IMR-90 (cell line): ENCODE measurements at places on chromosomes 12 and 14.

DNA sequence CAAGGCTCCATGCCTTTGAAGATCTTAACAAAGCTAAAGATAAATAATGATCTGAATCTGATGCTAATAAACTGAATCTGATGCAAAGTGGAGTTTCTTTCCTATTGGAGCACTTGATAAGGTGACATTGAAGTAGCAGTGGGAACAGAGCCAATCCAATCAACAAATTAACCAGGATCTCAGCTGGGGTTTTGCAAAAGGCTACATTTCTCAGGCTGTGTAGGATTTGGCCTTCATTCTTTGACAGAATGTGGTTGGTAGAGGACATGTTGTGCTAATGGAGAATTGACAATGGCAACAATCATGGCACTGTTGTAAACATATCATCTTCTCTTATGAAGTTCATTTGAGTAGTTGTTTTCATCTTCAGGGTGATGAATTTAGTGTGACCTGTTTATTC, 164.9 kb downstream of the CCDC91 start:
- DNase-seq, result no peak

DNA sequence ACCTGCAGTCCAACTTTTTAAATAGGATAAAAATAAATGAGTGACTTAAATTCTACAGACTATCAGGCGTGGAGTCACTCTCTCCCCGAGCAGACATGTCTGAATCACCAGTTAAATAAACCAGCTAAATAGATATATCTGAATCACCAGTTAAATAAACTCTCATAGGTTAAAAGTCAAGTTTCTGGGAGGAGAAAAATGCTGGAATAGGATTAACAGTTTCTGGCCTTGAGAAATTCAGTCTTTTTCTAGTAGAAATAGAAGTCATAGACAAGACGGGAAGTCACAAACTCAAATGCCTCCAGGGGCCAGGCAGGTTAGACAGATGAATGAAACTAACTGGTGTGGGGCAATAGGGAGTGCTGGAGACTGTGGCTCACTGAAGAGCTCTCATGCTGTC, 258.6 kb upstream of the TMEM132C start:
- no peak for DNase-seq

DNA sequence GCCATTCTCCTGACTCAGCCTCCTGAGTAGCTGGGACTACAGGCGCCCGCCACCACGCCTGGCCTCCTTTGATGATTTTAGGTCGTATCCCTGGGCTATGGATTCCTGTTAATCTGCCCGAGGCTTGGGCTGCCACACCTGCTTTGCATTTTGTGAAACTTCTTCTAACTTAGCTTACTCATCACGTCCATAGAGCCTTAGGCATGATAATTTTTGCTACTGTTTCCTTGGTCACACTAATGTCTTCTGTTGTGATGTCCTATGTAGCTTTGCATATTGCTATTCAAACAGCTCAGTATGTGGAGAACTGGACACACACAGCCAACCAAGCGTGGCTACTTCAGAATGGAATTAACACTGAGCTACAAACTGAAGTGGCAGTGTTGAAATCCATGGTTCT, 47.5 kb upstream of the DDX11 start:
- no peak for DNase-seq

GRCh38 chr14:44135972-44136371, 371.1 kb downstream of the FSCB start:
- DNase-seq, result no peak

DNA sequence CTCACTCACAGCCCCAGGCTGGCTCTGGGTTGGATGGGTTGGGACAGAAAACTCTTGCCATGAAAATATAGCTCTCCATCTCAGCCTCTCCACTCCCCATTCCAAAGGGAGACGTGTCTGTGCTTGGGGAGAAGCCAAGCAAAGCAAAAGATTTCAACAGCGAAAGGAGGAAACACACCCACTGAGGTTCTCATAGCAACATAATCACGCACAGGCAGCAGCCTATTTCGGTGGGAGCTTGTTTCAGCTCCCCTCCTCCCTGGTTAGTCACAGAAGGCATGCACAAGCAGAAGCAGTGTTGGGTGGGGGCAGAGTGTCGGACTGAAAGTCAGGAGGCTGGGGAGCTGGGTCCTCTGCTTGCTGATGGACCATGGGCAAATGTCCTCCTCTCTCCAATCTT, 1.9 kb upstream of the PRMT8 start:
- no peak for DNase-seq

GRCh38 chr14:99258341-99258861, 13.6 kb downstream of the BCL11B start:
- no peak for DNase-seq

GRCh38 chr14:47332939-47333338, 342.5 kb downstream of the MDGA2 start:
- no peak for DNase-seq

- DNase-seq, result peak; percentile 65
Observed at GRCh38 chr12:58395470-58395869, 454.1 kb downstream of the ATP23 start.

DNA sequence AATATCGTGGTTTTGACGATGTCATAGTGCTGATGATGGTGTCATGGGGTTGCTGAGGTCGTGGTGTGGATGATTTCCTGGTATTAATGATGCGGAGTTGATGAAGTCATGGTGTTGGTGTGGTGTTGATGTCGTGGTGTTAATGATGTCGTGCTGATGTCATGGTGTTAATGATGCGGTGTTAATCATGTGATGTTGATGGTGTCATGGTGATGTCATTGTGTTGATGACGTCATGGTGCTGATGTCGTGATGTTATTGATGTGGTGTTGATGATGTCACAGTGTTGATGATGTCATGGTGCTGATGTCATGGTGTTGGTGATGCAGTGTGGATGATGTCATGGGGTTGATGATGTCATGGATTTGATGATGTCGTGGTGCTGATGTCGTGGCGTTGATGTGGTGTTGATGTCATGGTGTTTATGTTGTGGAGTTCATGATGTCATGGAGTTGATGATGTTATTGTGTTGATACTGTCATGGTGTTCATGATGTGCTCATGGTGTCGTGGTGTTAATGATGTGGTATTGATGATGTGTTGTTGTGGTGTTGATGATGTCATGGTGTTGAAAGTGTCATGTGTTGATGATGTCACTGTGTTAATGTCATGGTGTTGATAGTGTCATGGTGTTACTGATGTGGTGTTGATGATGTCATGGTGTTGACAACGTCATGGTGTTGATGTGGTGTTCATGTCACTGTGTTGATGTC, 48.5 kb upstream of the RIMBP2 start:
- peak; percentile 33 for DNase-seq

GRCh38 chr12:102167821-102168604, 29.6 kb downstream of the PMCH start:
- DNase-seq, result peak; percentile 28

DNA sequence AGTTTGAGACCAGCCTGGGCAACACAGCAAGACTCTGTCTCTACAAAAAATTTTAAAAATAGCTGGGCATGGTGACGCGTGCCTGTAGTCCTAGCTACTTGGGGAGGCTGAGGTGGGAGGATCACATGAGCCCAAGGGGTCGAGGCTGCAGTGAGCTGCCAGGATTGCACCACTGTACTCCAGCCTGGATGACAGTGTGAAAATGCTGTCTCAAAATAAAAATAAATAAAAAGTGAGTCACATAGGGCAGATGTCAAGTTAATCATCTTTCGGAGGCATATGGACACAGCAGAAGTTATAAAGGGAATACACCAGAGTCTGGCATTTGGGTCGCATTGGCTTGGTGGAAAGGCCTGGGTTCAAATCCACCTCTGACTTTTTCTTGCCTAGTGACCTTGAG, 92.7 kb downstream of the PHETA1 start:
- peak; percentile 5 for DNase-seq

GRCh38 chr12:101172316-101172715, 37.7 kb downstream of the SLC5A8 start:
- peak; percentile 10 for DNase-seq

DNA sequence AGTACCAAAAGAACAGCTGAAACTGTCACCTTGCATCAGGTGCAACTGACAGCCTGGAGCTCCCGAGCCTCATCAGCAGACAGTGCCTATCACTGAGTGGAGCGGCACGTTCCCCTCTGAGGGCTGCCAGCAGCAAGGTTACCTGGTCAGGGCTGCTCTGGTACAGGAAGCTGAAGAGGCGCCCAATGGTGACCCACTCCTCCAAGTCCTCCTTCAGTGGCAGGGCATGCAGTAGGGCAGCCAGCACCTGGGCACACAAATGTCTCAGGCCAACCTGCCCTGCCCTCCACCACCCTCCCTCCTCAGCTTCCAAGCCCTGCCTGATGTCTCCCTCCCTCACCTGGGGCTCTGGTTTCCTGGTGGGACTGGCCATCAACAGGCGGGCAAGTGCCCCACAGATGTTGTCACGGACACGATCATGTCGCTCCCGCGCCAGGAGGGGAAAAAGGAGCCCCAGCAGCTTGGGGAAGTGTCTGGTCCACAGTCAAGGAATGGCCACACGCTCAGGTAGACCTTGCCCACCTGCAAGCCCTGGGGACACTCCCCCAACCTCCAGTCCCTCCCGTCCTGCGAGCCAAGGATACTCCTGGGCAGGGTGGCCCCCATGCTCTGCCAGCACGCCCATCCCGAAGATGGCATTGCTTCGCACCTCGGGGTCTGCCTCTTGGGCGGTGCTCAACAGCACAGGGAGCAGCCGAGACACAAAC, 7.1 kb downstream of the IPO4 start:
- DNase-seq, result no peak

- DNase-seq, result no peak
Observed at GRCh38 chr12:111828338-111828979, 13.6 kb upstream of the MAPKAPK5 start.

- DNase-seq, result peak; percentile 80
Observed at GRCh38 chr14:22622255-22622654, 21.9 kb downstream of the OR6J1 start.

DNA sequence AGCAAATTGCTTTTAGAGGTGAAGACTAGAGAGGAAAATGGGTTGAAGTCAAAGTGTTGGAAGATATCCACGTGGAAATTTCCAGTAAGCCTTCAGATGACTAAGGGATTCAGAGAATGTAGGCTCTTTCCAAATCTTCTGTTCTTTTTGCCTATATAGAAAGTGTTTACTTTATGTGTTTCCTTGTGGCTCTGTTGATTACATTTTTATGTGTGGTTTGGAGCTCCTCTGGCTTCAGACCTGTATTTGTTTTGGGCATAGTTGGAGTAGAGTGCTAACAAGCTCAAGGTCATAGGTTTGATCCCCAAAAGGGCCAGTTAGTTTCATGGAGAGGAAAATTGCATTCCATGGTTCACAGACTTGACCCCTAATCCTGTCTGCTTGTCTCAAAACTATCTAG, 91.9 kb downstream of the IGF1 start:
- peak; percentile 66 for DNase-seq

DNA sequence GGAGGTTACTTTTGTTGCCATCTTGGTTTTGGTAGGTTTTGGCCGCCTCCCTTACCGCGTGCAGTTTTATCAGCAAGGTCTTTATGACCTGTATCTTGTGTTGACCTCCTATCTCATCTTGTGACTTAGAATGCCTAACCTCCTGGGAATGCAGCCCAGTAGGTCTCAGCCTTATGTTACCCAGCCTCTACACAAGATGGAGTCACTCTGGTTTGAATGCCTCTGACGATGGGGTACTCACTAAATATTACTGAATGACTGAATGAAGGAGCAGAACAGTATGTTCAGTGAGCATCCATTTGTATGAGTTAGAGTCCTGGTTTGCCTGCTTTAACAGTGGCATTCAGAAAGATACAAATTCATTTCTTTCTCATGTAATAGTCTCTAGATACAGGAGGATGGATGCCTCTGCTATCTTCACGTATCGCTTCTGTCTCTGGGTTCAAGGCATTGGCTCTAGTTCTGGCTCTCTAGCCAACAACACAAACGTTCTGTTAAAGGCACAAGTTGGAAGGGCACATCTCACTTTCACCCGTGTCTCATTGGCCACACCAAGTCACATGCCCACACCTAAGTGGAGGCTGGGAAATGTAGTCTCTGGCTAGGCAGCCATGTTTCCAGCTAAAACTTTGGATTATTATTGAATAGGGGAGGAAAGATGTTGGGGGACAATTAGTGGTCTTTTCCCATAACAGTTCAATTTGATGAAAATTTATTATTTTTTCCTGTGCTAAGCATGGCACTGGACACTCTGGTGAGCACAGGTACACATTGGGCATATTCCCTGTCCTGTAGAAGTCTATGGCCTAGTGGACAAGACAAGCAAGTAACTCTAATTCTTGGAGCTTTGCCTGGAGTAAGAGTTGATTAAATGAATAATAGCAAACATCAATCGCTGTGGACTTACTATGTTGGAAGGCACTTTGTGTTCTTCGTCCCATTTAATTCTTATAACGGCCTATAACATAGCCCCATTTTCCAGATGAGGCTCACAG, 75.2 kb upstream of the RPH3A start:
- DNase-seq, result no peak

- no peak for DNase-seq
Observed at GRCh38 chr14:54488318-54488645, 498 bp downstream of the GMFB start.

- DNase-seq, result peak; percentile 4
Observed at GRCh38 chr12:94793191-94793595, 142.8 kb upstream of the TMCC3 start.

DNA sequence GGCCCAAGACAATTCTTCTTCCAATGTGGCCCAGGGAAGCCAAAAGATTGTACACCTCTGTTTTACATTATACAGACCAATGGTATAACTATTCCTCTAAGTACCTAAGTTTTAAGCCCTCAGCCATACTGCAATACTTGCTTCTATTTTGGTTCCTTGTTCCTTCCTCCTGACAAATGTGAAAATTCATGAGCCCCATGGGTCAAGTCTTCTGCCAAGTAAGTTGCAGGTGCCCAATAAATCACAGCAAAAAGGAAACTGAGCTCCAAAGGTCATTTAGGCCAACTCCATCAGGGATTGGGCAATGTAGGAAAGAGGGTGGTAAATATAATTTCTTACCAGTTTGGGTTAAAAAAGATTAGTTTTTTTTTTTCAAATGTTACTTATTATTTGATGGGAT, 57.7 kb upstream of the NPFF start:
- DNase-seq, result no peak

GRCh38 chr14:98259881-98260280, 1012.1 kb downstream of the BCL11B start:
- DNase-seq, result no peak

DNA sequence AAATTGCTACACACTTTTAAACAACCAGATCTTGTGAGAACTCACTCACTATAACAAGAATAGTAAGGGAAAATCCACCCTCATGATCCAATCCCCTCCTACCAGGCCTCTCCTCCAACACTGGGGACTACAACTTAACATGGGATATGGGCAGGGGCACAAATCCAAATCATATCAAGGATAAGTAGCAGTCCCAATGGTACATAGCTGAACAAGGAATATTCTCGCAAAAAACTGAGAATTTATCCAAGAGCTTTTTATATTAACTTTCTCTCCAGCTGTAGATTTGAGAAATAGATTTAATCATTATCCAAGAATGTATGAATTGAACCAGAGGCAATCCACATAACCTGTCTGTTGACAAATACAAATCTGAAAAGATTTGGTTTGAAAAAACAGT, 185.2 kb downstream of the TMTC3 start:
- no peak for DNase-seq

GRCh38 chr12:62813031-62813829, 121.7 kb downstream of the PPM1H start:
- peak; percentile 68 for DNase-seq

- peak; percentile 96 for DNase-seq
Observed at GRCh38 chr12:50201987-50202521, 34.9 kb upstream of the CERS5 start.
